ENCODE measurements at places on chromosomes 7 and 10.

DNA sequence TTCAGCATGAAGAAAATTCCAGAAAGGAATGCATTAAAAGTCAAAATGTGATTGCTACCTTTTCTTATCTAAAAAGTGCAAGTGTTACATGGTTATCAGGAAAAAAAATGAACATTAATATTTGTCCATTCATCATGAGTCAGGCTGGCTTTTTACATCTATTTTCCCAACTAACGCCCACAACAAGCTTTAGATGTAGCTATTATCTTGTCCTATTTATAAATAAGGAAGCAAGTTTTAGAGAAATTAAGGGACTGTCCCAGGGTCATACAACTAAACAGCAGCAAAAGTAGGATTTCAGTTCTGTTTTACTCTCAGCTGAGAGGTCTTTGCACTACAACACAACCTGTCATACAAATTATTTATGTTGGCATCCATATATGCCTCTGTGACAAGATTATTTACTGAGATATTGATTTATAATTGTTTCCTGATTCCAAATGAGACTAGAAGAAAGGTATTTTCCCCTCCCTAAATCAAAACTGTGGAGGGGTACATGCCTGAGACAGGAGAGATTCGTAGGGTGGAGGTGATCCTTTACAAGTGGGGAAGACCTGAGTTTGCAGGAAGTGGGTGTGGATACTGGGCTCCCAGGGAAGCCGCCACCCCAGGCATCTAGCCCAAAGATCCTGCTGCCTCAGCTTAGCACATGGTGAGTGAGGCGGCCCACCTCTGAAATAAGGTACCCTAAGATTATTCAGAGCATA is 57.2 kb upstream of the ARID5B start:
- no peak for DNase-seq

- DNase-seq = no peak
These were observed 131.9 kb downstream of the CALCR start for GRCh38 chr7:93442478-93443224.

GRCh38 chr10:131177431-131178327 is 133.8 kb downstream of the TCERG1L start:
- DNase-seq = no peak

- no peak for DNase-seq
These were observed 341.5 kb upstream of the AOAH start for GRCh38 chr7:37065779-37066271.

GRCh38 chr10:99394761-99395386 is 35.5 kb downstream of the GOT1 start:
- no peak for DNase-seq

DNA sequence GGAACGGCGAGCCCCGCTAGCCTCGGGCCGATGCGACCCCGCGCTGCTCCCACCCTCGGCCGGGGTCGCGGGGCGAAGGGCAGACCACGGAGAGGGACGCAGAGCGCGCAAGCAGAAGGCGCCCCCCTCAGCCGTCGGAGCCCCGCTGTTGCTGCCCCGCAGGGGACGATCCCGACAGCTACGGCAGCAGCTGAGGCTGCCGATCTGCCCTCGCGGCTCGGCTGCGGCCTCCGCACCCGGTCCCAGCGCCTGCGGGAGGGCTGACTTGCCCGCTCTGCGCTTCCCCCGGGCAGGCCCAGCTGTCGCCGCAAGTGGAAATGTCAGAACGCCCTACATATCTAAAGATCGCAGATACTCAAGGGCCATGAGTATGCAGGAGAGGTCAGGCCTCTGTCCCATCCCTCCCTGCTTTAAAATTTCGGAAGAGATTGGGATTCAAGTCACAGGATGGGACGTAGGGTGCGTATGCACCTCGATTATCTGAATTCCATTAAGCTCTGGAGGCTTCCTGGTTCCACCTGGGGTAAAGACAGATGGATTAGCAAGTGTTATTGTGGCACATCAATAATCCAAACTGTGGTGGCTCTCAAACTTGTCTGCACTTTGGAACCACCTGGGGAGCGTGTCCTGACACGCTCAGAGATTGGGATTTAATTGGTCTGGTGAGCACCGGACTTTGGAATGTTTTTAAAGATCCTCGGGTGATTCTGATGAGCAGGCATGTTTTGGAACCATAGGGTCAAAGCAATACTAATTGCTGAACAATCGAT is at the start of gene CRPPA:
Gene CRPPA, minus strand, starts transcription at position 206 of the 770 bp plus-strand sequence. CDS start 216 bp downstream, outside the sequence.
- DNase-seq = no peak

DNA sequence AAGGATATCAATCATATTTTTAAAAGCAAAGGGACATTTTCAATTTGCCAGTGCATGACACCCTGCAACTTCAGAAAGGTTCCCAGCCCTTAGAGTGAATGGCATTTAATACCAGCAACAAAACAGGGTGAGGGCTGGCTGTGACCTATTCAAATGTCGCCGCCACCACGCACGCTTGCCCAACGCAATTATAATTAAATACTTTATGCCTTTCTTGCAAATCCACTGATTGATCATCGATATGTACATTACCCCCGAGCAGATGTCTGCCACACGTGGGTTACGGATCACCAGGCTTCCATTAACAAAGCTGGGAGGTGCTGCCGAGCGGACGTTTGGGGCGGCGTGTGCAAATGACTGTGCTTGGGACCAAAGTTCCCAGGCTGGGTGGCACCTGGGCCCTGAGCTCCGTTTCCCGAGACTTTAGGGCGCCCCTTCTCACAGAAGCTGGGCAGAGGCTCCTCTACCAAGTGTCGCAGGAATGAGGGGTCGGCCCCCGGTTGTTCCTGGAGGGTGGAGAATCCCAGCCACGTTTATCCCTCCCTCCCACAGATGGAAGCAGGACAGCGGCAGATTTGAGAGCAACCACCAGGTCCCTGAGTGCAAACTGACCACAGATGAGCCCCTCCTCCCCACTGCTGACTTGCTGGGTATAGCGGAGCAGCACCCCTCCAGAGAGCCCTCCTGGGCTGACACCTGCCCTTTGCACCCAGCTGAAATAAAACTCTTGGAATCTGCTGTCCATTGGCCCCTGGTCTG is 3.9 kb downstream of the FOXL3 start:
- DNase-seq = no peak

DNA sequence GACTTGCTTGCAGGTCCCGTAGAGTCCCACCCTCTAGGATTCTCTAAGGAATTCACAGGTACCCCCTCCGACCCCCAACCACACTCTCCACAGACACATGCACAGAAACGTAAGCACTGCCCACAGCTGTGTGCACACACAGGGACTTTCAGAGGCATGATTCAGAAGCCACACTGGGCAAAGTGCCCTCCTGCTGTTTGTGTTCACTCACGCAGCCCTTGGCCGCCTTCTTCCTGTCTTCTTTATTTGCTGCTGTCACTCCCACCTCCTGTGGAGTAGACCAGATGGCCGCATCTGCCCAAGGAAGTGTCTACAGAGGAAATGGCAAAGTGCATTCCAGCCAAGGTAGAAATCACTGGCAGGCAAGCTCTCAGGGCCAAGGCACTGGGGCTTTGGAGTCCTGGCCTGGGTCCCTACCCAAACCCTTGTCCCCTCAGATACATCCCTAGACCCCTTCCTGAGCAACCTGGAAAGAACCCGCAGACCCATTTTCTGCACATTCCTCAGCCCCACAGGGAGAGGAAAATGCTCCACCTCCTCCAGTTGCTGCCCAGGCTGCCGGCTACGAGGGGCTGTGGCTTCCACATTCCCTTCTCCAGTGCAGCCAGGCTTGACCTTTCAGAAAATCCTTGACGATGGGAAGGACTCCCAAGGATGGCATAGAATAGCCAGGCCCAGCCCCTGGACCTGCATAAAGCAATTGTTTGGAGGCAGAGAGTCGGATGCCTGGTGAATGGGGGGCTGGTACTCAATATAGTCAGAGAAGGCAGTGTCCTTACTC is 21.6 kb upstream of the GIMAP8 start:
- no peak for DNase-seq

- DNase-seq = no peak
These were observed 185.8 kb upstream of the PRSS1 start for GRCh38 chr7:142563470-142563869.

DNA sequence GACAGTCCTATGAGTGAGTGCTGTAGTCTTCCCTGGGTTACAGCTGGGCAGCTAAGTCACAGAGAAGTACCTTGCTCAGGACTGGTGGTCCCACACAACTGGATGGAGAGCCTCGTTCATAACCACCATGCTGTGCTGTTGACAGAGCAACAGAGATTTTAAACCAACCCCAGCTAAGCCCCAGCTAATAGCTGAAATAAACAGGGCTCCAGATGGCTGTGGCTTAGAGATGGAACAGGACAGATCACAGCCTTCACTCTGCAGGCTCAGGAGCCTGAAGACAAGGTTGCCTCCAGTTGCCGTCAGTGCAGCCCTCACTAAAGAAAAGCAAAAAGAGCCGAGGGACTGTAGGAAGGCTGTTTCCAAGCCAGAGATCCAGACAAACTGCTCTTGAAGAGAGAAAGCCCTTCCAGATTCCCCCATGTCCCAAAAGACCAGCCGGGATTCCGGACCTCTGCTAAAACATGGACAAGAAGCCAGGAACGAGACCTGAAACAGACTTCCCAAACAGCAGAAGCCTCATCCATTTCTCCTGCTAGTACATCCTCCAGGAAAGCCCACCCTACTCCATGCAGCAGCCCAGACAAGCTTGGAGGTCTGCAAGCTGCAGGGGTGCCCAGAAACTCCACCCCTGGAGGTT is 4.2 kb downstream of the HTRA1 start:
- DNase-seq = no peak

- no peak for DNase-seq
These were observed 36.3 kb downstream of the GPR22 start for GRCh38 chr7:107505997-107506673.

DNA sequence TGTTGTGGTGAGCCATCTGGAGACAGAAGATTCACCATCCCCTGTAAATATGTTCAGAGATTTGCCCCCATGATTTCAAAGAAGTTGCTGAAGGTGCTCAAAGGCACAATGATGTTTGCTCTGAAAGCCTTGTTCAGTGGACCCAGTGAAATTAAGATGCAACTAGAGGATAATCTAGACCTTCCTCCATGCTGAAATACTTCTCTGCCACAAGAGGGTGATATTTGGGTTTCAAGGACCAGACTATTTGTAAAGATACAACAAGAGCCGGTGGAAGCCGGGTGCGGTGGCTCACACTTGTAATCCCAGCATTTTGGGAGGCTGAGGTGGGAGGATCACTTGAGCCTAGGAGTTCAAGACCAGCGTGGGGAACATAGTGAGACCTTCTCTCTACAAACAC is 13.5 kb upstream of the MSRB2 start:
- DNase-seq = no peak

GRCh38 chr10:26543567-26544306 is 105.6 kb downstream of the APBB1IP start:
- peak; percentile 58 for DNase-seq

DNA sequence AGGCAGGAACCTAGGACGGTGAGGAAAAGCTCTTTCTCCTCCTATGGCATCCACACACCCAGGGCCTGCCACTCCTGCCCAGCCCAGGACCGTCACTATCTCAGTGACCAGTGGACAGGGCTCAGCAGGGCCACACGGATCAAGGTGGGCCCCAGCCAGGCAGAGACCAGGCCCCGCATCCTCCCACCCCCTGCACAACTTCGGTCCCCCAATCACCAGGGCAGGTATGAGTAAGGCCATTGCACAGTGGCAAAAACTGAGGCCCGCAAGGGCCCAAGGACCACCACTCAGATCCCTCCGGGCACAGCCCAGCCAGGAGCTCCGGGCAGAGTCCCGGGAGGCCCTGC is 30.3 kb downstream of the OAT start:
- DNase-seq = no peak

GRCh38 chr7:47737601-47738000 is 155.7 kb upstream of the TNS3 start:
- DNase-seq = no peak

GRCh38 chr10:69007260-69007659 is 18.7 kb downstream of the KIFBP start:
- DNase-seq = no peak

- no peak for DNase-seq
These were observed 410.3 kb upstream of the SHH start for GRCh38 chr7:156222611-156223010.

- DNase-seq = no peak
These were observed 4.6 kb upstream of the SKAP2 start for GRCh38 chr7:26868841-26869495.

DNA sequence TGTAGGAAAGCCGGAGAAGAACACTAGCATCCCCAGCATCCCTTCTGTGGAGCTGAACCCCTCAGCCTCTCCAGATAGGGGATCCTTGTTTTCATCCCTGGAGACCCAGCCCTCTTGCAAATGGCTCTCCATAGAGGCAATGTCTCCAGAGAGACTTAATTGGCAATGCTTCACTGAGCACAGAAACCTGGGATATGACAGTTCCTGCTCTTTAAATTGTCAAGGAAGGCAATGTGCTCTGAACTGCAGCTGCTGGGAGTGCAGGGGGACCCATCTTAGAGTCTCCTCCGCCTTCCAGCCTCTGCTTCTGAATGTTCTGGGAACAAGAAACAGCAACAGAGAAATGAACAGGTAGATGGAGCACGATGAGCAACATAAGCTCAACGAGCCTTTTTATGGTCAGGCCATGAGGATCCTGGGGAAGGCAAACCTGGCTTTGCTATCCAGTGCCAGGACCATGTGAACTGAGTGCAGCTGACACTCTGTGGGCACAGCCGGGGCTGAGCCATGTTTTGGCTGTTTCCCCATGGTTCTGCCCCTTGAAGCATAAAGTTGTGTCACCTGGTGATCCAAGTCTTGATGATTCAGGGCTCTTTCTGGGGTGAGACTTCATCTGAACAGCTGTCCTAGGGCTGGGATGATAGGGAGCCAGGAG is 481.0 kb downstream of the PLXNA4 start:
- DNase-seq = no peak

GRCh38 chr7:90681336-90682022 is 85.4 kb downstream of the CDK14 start:
- no peak for DNase-seq

GRCh38 chr7:5255832-5256231 is 26.9 kb upstream of the SLC29A4 start:
- no peak for DNase-seq

DNA sequence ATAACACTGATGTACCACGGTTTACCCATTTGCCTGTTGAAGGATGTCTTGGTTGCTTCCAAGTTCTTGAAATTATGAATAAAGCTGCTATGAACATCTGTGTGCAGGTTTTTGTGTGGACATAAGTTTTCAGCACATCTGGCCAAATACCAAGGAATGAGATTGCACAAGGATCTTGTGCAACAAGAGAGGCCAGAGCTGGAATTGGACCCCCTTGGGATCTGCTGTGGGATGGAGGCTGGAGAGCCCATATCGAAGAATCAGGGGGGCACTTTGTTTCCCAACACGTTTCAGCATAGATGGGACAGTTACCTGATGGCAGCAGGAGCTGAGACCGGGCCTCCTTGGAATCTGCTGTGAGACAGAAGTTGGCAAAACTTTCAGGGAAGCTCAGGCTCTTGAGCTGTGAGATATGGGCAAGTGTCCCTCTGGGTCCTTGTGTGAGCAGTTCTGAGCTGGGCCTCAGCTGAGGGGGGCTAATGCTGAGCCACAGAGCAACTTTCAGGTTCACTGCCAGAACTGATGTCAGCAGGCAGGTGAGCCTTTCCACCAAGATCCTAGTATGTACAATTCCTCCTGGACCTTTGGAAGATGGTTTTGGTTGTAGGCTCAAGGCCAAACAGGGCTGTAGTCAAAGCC is 115.2 kb upstream of the RAB18 start:
- no peak for DNase-seq
